ENCODE measurements at places on chromosomes 4 and X. TPM values are rescaled to one million over a fixed set of nuclear protein-coding genes. Genes with fewer than 3 reads are reported as not detected.

GRCh38 chr4:139243448-139244365 lies 36.3 kb downstream of the MGARP start:
- peak; percentile 100 for ATAC-seq

GRCh38 chrX:133533249-133533648 lies 118.0 kb upstream of the GPC4 start:
- ATAC-seq, result no peak

DNA sequence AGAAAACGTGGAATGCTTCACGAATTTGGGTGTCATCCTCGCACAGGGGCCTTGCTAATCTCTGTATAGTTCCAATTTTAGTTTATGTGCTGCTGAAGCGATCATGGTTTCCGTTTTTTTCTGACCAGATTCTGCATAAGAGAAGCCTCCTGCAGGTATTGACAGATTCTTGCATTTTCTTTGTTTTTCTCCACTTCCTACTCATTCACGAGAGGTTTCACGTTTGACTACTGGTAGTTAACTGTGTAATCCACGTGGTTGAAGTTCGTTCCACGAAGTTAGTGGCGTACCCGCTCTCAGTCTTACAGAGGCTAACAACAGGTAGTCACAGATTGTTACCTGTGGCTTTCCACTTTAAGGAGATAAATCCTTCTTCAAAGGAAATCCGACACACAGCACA lies 12.1 kb upstream of the TRIML2 start:
- ATAC-seq, result no peak

DNA sequence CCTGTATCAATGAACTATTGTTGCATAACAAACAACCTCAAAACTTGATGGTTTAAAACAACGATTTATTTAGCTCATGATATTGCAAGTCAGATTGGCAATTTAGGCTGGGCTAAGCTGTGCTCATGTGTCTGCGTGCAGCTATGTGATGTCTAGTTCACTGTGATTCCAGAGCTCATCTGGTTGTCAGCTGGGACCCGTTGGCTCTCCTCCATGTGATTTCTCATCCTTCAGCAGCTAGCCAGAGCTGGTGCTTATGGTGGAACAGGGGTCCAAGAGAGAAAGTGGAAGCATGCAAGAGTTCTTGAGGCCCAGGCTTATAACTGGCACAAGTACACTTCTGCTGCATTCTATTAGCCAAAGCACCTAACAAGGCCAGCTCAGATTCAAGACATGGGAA lies 28.8 kb upstream of the TRPC3 start:
- ATAC-seq, result no peak

GRCh38 chrX:40012039-40012867 lies 85.5 kb downstream of the BCOR start:
- peak; percentile 7 for ATAC-seq

The SPRY1 gene
- total RNA-seq, result 16.0 TPM
